ENCODE measurements at places on chromosomes 5 and 9.

DNA sequence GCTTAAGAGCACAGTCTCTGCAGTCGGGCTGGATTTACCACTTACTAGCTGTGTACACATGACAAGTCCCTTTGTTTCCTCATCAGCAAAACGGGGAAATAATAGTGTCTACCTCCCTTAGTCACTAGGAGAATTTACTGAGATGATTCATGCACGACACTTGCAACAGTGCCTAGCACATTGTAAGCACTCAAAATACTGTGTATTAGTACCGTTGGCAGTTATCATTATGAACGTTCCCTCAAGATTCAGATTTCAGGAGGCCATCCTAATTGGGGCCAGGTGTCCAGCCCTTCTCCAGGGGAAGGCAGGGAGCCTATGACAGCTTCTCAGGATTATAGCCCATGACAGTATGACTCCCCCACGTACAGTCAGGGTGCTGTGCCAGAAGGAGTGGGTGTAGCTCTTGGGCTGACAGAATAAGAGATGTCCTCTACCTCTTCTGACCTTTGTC is 164.3 kb downstream of the DOCK2 start:
- DNase-seq, result peak; percentile 76

DNA sequence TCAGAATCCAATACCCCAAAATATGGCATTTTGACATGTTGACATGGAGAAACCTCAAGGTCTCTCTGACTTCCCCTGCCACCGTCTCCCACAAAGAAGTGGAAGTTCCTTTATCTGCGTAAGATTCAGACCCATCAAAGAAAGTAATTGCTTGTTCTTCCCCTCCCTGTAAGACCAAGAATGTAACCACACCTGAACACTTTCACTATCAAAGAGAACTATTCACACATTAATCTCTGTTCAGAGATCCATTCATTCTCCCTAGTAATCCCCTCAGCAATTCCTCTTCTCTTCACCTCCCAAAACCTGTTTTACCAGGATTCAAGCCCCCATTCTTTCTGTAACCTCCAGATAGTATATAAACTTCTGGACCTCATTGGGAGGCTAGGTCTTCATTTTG is 4.1 kb upstream of the SLC1A1 start:
- DNase-seq, result no peak

DNA sequence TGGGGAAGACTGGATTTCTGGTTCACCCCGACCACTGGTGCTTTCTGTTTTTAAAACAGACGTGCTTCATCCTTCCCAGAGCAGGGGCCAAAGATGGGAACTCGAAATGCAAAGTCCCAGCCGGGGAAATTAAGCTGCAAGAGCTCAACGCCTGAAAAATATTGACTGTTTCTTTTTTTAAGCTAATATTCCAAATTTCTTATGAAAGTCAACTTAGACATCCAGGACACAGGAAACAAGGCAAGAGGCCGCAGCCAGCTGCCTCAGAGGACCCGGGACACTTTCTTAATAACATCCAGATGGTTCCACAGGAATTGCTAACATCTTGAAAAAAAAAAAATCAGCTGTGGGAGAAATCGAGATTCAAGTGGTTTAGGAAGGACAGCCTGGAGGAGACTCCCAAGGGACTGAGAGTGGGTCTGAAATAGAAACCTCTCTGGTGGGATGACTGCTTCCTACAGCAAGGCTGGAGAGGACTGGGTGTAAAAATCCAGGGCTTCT is 144.9 kb downstream of the FGF1 start:
- peak; percentile 89 for DNase-seq

DNA sequence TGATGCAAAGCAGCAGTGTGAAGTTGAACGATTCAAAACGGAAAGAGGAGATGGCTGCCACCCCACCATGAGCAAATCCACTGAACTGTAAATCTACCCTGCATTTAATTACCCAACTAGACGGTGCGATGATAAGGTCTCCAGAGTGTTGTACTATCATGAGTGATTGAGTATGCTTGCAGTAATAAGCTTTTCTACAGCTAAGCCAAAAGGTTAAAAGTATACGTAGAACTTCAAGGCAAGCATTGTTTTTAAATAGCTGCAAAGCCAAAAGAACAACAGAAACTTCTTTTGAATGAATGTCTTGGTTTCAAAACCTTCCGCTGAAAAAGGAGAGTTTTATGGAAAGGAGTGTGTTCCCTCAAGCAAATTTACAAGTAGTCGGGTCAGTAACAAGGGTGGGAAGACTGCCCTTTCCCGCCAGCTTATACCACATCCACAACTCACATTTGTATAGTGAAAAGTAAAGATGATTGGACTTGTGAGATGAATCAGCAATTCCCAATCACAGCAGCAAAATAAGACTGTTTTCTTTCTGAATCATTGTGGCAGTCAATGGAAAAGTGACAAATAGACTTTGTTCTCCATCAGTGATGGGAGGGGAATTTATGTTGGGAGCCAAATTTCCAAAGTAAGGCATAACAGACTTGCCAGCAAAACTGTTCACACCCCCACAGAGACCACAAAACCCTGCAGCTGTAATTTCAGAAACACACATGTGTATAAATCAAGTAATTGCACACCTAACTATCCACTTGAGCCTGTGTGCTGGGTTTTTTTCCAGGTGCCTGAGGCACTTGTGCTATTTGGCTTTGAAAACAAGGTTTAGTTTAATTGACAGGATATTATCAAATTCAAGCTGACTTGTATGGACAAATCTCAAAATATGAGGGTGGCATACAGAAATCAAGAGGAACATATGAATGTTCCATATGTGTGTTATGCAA is 407.7 kb upstream of the GRAMD2B start:
- DNase-seq, result no peak

GRCh38 chr5:65068410-65068809 is 299.7 kb downstream of the CWC27 start:
- DNase-seq, result no peak

- DNase-seq, result no peak
Measured at GRCh38 chr9:134751622-134752021, 110.0 kb downstream of the COL5A1 start.

GRCh38 chr5:23084815-23085214 is 231.7 kb upstream of the CDH12 start:
- no peak for DNase-seq

DNA sequence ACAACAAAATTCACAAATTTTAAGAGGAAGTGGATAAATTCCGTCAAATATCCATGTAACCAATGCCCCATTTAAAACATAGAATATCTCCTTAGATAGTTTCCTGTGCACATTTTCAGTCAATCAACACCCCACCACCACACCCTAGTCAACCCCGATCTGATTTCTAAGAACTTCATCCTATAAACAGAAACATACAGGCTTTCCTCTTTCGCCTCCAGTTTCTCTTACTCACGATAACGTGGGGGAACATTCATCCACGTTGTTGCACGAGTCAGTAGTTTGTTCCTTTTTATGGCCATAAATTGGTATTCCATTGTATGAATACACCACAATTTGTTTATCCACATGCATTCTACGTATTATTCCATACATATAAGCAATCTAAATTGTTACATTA is 35.6 kb upstream of the TRIO start:
- no peak for DNase-seq

GRCh38 chr5:43193894-43194265 is 1.9 kb downstream of the NIM1K start:
- DNase-seq, result no peak

GRCh38 chr5:395921-396530 is 47.0 kb upstream of the EXOC3 start:
- no peak for DNase-seq

DNA sequence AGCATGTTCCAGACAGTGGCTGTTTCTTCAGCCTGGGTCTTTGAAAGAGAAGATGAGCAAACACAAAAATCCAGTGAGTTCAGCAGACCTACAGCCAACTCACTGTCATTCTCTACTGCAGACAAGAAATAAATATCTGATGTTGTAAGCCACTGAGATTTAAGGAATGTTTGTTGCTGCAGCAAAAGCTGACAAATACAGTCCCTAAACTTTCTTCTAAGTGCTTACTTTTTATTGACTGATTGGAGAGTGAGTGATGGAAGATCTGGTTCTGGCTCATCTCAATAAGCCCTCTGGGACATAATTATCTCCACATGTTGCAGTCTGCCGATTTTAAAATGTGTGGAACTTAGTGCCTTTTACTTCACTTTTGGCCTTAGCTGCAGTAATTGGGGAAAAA is 69.9 kb upstream of the LMNB1 start:
- no peak for DNase-seq

GRCh38 chr9:78470741-78471140 is 173.8 kb downstream of the PSAT1 start:
- DNase-seq, result no peak

- DNase-seq, result no peak
Measured at GRCh38 chr5:169850409-169850808, 129.9 kb downstream of the INSYN2B start.

DNA sequence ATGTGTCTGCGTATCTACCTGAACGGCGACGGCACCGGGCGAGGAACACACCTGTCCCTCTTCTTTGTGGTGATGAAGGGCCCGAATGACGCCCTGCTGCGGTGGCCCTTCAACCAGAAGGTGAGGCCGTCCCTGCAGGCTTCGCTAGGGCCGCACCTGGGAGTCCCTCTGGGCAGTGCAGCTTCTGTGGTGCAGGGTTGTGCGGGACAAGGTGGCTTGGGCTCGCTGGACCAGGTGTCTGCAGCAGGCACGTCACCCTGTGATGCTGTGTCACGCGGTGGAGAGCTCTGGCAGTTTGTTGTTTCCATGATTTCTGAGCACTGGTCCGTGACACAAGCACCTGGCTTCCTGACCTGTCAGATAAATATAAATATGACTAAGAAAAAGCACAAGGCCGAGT is 20.7 kb downstream of the FBXW5 start:
- DNase-seq, result no peak

DNA sequence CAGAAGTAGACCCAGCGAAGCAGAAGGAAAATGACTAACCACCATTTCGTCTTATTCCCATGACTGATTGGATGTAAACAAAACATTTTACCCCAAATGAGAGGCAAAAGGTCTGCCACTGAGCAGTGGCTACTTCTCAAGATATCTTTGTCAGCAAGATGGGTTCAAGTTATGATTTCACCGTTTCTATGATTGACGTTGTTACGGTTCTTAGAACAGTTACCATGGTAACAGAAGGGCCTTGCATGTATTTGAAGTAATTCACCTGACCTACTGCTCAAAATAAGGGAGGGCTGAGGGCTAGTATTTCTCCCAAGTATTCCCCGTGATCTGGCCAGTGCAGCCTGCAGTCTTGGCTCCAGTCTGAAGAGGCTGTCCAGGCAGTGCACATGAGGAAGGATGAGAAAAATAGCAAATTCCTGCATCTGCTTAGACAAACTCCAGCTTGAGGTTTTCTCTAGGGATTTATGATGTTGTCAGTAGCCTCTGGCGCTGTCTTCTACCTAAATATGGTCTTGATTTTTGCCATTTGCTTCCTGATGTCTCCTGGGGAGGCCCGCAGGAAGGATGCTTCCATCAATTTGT is 372.7 kb downstream of the TMEM38B start:
- no peak for DNase-seq

DNA sequence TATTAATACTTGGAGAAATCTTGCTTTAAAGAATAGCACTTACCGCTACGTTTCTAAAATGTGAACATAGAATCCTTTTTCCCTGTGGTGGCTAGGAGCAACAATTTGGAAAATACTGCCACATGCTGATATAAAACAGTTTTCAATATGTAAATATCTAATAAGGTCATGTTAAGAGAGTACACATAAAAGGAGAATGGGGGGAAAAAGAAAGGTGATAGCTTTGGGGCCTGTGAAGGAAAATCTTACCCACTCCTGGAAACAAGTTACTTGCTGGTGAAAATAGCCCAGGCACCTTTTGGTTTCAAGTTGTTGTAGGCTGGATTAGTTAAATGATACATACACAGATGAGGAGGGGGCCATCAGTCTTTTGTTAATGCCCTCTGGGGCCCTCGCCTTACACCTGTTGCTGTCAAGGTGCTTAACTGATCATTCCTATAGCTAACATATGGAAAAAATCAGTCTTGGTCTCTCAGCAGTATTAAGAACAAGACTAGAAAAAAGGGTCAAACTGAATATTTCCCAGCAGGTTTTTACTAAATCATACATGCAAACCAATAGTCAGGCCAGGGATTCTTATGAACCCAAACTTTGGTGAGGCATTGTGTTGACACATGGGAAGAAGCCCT is 24.1 kb downstream of the FYB1 start:
- no peak for DNase-seq

- DNase-seq, result no peak
Measured at GRCh38 chr5:62268234-62268633, 37.8 kb upstream of the KIF2A start.

- DNase-seq, result peak; percentile 76
Measured at GRCh38 chr9:101311758-101312420, 72.9 kb downstream of the BAAT start.

DNA sequence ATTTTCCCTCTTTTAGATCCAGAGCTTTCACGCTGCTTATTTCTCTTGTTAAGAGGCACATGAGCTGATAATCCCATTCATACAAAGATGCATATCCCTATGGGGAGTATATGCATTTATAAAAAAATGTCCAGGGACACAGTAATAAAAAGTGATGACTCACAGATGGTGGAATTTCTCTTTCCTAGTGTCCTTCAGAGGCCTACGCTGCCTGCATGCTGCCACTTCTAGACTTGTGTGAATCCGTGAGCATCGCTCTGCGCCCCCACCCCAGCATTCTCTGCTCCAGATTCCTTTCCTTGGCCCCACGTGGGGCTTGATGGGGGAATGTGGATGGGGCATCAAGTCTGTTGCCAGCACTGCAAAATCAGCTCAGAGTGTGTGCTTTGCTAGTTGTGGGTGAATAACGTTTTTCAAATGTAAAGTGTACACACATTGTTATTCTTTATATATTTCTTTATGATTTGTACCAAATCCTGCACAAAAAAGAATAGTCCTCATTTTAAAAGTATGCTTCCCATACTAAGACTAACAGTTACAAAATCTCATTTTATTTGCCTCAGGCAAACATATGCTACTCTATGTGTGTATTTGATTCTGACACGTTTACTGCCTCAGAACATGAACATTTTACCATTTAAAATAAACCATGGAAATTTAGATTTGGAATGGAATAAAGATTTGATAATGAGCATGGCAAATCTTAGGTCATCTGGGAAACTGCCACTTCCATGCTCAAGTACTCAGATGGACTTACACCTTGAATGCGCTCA is 22.4 kb upstream of the RASGRF2 start:
- peak; percentile 62 for DNase-seq

DNA sequence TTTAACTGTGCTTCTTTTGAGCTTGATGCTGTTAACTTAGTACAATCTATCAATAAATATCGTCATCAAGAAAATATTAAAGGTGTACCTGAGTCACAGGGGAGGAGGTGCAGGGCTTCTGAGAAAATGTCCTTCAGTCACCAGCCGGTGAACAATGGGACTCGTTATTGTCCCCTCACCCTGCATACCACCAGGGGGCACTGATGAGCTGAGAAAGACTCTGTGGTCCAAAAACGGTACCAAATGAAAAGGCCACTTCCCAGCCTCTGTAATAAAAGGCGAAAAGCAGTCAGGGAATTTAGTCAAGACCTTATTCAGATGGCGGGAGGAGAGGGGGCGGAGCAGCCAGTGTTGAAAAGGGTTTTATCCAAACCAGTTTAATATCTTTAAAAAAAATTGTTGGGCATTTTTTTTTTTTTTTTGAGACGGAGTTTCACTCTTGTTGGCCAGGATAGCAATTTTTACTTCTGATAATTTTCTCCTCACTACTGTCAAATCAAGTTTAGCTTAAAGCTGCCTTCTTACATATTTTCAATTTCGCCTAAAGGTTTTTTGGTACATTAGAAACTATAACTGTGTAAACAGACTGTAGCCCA is 271.9 kb upstream of the ADAMTS16 start:
- DNase-seq, result peak; percentile 1

GRCh38 chr5:14447958-14448911 is 133.4 kb upstream of the OTULINL start:
- DNase-seq, result peak; percentile 73

- DNase-seq, result no peak
Measured at GRCh38 chr9:87964826-87965225, 9.5 kb downstream of the CDK20 start.

GRCh38 chr5:97135868-97136267 is 6.5 kb downstream of the LIX1 start:
- no peak for DNase-seq

All from mesenchymal stem cell (in vitro differentiated cells and primary cell).